D721Med (cell line): ENCODE measurements at places on chromosomes 7 and 10.
A peak's percentile ranks its signal among the peaks of the same experiment; 100 is the strongest.

DNA sequence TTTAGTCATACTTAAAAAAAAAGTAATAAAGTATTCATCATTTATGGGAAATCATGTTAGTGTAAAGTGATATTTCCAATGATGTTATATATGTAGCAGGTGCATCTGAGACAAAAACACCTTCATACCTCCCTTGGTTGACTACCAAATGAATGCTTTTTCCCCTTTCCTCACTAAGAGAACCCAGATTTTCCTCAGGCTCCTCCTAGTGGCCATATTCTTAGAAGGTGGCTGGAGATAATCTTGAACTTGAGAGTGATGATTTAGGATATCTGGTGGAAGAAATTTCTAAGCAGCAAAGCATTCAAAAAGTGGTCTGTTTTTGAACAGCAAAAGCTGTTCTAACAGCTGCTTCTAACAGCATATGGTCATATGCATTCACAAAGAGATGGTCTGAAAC is 16.8 kb upstream of the DNAH11 start:
- no peak for DNase-seq

- no peak for DNase-seq
Measured at GRCh38 chr10:124153023-124153826, 59.8 kb upstream of the CHST15 start.

GRCh38 chr7:1566687-1567048 is 3.2 kb downstream of the PSMG3 start:
- DNase-seq = no peak

DNA sequence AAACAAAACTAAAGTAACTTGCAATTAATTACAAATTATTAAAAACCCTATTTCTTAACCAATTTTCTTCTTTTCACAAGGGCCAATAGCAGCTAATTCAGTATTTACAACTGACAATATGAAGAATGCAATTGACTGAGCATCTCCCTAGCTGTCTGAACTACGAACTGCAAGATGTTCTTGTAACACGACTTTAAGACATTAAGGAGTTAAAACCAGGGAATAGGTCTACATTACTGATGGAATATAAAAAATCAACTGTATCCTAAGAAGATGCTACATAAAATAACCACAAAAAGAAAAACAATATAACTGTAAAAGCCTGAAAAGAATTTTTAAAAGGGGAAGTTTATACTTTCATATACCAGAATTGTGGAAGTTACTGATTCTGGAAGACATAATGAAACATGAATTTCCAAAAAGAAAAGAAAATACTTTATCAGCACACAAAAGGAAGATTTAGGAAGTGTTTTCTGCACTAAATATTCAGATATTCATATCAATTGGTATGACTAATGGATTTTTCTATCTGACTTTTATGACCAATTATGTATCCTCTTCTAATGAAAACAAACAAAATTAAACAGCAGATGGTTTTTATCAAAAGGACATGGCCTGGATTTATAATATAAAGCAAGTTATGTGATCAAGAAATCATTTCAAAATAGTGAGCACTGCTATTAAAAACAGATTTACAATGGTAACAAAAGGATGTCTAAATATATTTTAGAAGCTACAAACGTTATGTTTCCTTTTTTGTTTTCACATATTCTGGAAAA is 1.6 kb downstream of the GPR22 start:
- no peak for DNase-seq

DNA sequence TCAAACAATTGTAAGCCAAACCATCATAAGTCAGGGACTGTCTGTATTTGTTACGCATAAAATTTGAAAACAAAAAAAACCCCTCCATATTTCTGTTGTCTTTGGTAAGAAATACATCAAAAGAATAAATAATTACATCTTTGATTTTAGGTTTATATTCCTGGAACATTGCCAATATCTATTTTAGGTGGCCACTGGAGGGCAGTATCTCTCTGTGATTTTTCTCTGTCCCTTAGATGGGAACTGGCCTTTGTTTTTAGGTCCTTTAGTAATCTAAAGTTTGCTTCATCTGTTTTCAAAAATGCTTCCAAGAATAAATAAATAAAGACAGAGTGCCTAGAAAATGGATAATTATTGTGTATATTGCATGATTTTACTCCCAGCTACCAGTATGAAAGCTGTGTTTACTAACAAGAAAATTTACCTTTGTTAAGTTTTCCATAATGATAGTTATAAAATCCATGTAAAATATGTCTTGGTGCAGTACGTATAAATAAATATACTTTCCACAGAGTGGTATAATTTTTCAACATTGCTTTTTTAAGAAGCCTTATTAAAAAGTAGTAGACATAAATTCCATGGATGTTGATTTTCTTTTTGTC is 64.2 kb downstream of the PHYHIPL start:
- DNase-seq = no peak

DNA sequence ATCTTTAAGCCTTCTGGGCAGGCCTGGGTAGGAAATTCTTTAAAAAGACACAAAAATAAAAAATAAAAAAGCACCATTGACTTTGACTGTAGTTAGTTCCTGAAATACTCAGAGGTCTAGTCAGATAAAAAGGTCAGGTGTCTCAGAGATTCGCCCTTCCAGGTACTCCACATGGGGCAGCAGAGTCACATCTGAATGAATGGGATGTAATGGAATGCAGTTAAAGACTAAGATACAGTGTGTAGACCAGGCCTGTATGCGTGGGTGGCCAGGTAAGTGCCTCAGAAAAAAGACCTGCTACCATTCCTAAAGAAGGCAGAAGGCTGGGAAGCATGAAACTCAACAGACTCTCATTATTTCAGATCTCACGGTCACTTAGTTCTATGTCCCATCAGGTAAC is 68.6 kb upstream of the SEM1 start:
- no peak for DNase-seq

DNA sequence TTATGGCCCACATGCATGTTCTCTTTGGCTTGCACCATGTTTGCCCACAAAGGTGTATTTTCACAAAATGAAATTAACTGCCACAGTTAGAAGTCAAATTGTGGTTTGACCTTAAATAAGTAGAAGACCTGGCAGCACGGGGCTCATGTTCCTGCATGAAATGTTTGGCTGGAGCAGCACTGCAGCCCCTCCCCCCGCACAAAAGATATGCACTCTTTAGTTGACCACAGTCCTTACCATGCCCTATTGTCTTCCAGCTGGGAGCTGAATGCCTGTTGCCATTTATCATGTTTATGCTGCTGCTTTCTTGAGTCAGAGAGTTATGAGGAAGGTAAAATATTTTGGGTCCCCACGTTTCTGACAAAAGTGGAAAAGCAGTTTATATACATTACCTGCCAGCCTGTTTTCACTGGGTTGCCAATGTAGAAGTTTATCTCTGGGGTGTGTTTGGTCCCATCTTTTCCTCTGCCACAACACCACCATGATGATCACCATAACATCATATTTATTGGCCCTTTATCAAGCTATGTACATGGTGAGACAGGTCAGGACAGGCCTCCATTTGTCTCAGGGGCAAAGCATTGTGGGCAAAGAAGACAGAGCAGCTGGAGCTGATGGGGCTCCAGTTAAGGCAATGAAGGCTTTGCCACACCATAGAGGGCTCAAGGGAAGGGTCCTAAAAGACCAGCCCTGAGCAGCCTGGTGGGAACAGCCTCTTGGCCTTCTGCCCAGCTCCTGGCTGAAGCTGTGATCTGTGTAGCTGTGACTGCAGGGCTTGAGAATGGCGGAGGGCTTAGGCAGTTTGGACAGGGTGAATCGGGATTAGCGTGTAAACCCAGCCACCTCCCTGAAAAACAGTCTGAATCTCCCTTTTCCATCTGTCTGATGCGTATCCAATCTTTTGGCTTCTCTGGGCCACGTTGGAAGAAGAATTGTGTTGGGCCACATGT is 5.4 kb downstream of the PRF1 start:
- no peak for DNase-seq

- no peak for DNase-seq
Measured at GRCh38 chr10:76036111-76036940, 604.9 kb downstream of the LRMDA start.

GRCh38 chr10:34697351-34698247 is 117.5 kb downstream of the PARD3 start:
- no peak for DNase-seq

GRCh38 chr7:55593515-55594318 is 21.4 kb upstream of the VOPP1 start:
- no peak for DNase-seq

DNA sequence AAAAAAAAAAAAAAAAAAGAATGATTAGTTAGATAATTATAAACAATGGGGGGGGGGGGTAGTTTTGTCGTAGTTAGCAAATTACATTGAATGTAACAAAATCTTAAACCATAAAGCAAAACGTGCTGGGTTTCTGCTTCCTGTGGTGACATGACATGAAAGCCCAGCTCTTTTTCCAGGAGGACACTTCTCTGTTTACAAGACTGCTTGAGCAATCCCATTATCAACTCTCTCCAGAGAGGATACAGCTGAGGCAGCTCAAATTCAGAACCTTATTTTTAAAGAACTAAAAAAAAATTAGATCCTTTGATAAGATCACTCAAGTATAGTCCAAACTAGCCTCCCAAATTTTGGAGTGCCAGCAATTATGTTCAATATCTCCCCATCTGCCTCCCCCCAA is 58.6 kb downstream of the ADRB1 start:
- DNase-seq = no peak

DNA sequence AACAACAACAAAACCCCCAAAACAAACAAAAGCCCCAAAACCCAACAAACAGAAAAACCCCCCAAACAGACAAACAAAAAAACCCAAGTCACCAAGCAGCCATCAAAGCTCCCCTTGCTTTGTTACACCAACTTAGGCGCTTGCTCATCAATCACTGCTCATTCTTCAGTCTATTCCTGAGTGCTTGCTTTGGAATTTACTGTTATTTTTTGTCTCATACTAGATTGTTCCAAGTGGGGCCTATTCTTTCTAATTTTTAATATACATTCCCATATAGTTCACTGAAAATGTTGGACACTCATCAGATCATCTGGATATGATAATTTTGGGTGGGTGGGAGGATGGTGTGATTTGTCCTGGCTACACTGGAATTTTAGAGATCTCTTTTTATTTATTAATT is 126.0 kb upstream of the JCAD start:
- no peak for DNase-seq

GRCh38 chr10:15140698-15141097 is 27.8 kb downstream of the NMT2 start:
- DNase-seq = no peak

- DNase-seq = no peak
Measured at GRCh38 chr10:8596929-8597472, 542.5 kb downstream of the GATA3 start.

GRCh38 chr10:71075759-71076472 is 136.5 kb upstream of the UNC5B start:
- DNase-seq = peak; percentile 12

DNA sequence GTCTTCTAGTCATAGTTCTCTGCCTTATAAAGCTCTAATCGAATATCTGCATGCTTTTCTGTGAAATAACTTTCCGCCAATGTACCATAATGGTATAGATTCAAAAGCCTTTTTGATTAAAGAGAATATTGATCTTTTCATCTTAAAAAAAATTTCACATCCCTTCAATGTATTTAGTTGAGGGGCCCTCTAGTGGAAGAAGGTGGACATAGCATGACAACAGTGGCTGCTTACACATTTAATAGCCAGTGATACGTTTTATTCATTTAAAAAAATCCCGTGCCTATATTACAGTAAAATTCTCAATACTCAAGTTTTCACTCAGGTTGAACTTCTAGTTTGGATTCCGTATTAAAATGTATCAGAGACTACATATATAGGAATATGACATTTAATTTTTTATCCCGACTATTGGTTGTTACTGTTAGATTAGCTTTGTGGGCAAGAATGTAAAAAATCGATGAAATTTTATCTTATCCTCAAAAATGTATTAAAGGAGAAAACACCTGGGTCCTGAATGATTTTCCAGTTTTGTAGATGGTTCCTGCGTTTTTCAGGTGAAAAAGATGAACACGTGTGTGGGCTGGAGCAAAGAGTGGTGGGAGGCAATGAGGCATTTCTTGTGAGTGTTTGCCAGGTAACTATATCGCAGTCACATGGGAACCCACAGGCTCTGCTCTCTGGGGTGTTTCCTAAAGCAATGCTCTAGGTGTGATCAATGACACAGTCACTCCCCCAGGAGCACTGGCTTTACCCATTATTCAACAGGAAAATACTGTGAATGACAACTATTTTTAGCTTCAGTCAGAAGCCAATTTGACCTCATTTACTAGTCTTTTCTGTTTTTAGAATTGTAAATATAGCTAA is 24.1 kb upstream of the PNLIP start:
- no peak for DNase-seq

- DNase-seq = no peak
Measured at GRCh38 chr7:84182301-84182700, 12.3 kb downstream of the SEMA3A start.

DNA sequence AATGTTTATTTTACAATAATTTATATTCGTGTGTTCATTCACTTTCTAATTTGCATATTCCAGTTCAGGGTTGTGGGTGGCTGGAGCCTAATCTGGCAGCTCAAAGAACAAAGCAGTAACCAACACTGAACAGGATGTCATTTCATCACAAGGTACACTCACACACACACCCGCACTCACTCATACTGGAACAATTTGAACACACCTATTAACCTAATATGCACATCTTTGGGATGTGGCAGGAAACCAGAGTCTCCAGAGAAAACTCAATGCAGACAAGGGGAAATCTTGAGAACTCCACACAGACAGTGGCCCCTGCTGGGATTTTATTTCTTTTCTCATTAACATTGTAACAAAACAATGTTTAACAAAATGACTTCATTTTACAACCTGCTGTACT is 97.4 kb downstream of the TWIST1 start:
- no peak for DNase-seq

- no peak for DNase-seq
Measured at GRCh38 chr10:110485541-110485940, 12.2 kb upstream of the DUSP5 start.

GRCh38 chr7:83161186-83161585 is 1.5 kb downstream of the PCLO start:
- DNase-seq = no peak

- DNase-seq = no peak
Measured at GRCh38 chr10:84739641-84740040, 411.3 kb downstream of the CCSER2 start.

DNA sequence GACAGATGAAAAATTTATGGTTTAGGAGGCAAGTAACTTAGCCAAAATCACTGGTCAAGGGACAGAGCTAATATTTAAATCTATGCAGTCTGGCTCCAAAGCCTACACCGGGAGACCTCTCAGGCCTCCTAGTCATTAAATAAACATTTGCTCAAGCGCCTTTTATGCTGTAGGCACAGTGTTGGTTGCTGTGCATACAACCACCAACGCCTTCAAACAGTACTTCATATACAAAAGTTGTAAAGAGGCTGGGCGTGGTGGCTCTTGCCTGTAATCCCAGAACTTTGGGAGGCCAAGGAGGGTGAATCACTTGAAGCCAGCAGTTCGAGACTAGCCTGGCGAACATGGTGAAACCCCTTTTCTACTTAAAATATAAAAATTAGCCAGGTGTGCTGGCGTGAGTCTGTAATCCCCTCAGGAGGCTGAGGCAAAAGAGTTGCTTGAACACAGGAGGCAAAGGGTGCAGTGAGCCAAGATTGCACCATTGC is 159.8 kb downstream of the MAGI2 start:
- no peak for DNase-seq
